Islet precursor cell (in vitro differentiated cells): ENCODE measurements at places on chromosomes 6 and 20.

DNA sequence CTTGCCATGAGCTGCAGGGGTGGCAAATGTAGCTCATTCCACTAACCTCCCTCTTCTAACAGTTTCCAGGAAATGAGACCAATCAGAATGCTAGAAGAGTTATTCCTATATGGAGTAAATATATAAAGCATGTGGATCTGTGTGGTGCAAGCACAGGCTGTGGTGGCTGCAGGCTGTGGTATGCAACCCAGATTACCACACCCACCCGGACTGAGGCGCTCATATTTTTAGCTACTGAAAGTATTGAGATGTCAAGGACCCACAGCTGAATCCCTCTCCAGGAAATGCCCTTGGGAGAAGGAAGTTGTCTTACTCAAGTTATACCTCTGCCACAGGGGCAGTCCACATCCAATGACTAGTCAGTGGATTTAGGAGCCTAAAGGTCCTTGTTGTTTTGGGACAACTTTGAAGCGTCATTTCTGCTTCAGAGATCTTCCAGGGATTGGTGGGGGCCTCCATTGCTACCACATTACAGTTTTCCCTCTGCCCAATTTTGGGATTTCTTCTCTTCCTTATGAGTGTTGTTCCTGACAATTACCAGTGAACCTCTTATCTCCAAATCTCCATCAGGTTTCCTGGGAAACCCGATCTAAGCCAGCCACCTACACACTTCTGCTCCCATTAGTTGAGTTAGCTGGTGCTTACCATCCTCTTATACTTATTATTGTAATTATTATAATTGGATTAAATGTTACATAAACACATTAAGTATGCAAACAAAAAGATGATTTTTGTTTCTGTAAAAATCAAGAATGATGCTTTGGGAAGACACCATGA is 12.1 kb upstream of the REPS1 start:
- no peak for DNase-seq

GRCh38 chr6:82980086-82980485 is 85.6 kb downstream of the UBE3D start:
- DNase-seq = no peak

GRCh38 chr6:158536891-158537798 is 22.7 kb upstream of the TMEM181 start:
- peak; percentile 79 for DNase-seq

DNA sequence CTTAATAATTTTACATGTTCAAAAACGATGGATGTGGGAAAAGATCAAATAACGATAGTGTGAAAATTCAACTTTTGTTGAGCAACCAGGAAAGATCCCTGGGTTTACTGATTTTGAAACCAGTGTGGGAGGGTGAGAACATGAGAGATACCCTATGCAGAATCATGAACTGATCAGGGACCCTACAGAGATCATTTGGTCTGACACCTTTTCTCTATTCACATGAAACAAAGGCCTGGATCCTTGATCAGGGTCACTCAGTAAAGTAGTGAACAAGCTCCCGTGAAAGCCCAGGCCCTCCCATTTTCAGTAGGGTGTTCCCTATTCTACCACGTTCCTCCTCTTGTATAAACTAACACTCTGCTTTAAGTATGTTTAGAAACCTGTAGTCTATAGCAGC is 60.5 kb upstream of the DUSP22 start:
- DNase-seq = no peak

GRCh38 chr6:12482386-12483375 is 192.5 kb downstream of the EDN1 start:
- no peak for DNase-seq
